ENCODE measurements at places on chromosomes 7 and 10.

GRCh38 chr10:133420028-133420427 lies 4.4 kb downstream of the SPRN start:
- no peak for DNase-seq

DNA sequence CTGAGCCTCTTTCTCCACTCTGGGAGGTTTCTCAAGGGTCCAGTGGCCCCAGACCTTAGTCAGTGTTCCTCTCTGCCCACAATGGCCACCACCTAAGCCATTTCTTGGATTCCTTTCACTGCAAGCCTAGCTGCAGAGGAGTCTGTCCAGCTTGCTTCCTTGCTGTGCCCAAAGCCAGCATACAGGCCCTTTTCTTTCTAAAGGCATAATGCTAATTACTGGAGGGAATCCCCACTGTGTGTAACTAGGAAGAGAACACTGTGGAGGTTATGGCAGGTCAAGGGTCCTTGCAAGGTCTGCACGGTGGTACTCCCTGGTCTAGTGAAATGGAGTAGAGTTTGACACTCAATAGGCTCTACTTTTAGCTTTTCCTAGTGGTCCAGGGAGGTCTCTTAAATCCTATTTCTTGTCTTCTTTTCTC lies 70.4 kb upstream of the CC2D2B start:
- no peak for DNase-seq

- DNase-seq: no peak
These were observed 44.7 kb upstream of the PITRM1 start for GRCh38 chr10:3217301-3217700.

- DNase-seq: no peak
These were observed 214.0 kb downstream of the MDFIC start for GRCh38 chr7:115135769-115136410.

GRCh38 chr7:26319636-26320035 lies 28.0 kb downstream of the SNX10 start:
- DNase-seq: no peak

DNA sequence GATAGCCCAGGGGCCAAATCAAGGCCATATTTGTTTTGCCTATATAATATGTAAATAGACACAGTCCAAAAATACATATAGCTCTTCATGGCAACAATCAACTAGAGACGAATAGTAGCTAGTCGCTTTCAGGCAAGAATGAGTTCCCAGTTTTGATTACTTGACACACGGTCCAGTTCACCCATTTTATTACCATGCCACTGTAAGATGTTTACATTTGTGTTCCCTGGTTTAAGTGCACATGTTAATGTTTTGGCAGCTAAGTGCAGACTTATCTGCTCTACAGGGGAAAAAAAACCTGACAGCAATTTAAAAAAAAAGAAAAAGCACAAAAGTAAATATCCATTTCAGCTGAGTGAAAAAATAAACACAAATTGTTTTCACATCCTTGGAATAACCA lies 213.1 kb downstream of the TPK1 start:
- DNase-seq: no peak

- no peak for DNase-seq
These were observed 145.3 kb downstream of the GLI3 start for GRCh38 chr7:42091461-42092291.

DNA sequence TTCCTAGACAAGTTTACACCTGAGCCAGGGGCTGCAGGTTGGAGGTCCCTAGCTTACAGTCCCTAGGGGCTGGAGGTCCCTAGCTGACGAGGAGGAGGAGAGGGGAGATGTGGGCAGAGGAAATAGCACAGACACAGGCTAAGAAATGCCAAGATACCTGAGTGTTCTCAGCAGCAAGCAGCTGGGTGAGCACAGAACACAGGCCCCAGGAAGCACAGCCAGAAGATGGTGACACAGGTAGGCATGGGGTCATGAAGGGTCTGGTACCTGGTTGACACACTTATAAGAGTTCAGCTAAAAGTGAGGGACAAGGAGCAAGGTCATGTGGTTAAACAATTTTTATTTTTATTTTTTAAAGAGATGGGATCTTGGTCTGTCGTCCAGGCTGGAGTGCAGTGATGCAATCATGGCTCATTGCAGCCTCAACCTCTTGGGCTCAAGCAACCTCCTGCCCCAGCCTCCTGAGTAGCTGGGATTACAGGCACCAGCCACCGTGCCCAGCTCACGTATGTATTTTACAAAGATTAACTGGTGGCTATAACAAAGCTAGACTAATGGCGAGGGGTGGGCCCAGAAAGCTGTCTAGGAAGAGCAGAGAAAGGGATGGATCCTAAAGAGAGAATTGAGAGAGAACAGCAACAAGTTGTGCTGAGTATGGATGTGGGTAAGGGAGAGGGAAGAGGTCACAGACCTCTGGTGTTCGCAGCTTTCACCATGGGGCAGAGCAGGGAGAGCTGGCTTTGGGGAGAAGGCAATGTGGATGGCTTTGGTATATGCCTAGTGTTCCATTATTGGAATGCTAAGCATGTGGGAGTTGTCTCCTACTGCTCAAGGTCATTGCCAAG lies 140.3 kb upstream of the KLF14 start:
- no peak for DNase-seq

DNA sequence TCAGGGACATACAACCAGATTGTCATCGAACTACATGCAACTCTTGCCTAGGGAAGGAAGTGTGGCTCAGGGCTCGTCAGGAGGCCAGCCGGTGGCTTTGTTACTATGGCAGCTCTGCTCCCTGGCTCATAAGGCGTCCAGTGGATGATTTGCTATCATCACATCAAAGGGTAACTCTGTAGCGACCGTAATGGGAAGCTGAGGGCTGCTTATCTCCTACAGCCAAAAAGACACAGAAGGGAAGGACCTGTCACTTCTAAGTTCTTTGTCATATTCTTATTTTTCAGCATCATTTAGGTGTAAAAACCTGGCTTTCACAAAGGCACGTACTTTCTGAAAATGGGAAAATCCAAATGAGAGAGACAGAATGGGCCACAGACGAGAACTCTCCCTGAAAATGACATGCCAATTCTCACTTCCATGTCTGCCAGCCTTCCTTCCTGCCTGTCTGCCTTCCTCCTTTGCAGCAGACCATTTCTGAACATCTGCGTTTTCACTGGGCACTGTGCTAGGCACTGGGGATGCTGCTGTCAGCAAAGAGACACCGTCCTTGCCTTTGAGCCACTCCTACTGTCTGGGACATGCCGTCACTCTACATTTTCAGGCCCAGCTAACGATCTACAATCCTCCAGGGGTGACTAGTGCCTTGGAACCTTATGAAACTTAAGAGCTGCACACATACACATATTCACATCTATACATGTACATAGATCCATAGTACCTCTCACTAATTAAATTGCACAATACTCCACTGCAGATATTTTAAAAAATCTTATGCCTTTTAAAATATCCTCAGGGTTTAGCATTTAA lies 26.9 kb downstream of the ENKUR start:
- DNase-seq: no peak

- DNase-seq: no peak
These were observed 66.4 kb downstream of the KAT6B start for GRCh38 chr10:74892839-74893238.

DNA sequence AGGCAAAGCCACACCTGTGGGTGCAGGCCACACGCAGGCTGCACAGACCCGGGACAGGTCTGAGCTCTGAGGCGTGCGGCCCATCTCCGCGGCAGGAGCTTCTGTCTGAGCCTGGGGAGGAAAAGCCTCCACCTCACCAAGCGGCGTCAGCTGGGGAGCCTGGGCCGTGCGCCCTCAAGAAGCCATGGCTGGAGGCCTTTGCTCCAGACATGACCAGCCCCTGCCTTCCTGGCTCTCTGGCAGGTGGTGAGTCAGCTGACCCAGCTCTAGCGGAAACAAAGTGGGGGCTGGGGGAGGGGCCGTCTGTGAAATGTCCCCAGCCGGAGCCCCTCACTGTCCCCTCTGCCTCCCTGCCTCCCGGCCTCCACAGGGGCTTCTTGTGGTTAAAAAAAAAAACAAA lies 12.5 kb downstream of the GPER1 start:
- no peak for DNase-seq

DNA sequence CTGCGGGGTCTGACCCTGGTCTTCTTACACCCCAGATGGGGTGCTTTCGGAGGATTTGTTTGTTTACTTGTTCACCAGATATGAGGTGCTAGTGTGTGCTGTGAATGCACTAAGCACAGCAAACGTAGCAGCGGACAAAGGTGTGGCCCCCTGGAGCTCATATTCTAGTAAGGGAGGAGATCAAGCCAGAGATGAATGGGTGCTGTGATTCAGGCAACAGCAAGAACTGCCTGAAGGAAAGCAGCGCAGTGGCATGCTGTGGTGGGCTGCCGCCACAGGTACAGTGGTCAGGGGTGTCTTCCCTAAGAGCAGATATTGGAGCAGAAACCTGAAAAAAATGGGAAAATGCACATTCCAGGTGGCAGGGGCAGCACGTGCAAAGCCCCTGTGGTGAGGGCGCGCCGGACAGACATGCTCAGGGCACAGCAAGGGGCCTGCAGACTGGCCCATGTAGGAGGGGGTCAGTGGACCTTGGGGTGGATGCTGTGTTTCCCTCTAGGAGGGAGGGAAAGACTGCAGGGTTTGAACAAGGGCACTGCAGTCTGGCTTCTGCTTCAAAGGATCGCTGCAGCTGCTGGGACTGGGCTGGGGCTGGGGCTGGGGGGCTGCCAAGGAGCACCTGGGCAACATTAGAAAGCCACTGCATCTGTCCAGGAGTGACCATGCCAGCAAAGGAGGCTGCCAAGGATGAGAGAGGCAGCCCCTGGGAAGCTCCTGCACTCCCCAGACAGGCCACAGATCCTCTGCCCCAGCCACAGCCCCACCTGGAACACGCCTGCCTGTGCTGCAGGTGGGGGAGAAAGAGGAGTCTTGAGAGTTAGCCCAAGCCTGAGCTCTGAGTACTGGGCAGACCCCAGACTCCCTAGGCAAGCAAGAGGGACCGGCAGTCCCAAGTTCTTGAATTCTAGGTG lies 927 bp upstream of the DEPP1 start:
- no peak for DNase-seq

GRCh38 chr7:157329447-157329846 lies 7.4 kb upstream of the DNAJB6 start:
- no peak for DNase-seq

DNA sequence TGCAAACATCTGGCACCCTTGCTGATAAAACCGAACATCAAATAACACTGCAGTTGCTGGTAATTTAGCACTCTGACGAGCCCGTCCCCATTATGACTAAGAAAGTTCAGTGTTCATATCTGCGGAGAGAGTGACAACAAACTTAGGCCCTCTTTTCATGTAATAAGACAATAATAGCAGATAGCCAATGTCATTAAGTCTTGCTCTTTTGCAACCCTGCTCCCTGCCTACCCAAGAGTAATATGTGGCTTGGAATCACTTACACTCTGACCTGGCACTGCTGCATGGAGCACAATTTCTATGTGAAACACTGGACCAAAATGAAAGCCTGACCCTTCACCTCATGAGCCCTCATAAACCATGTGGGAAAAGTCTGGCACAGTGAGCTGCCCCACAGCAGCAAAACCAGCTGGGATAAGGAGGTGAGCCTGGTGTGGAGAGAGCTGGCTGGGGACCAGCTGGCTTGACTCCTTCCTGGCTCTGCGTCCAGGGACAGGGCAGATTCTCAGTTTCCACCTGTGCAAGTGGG lies 86.5 kb downstream of the HIPK2 start:
- no peak for DNase-seq

DNA sequence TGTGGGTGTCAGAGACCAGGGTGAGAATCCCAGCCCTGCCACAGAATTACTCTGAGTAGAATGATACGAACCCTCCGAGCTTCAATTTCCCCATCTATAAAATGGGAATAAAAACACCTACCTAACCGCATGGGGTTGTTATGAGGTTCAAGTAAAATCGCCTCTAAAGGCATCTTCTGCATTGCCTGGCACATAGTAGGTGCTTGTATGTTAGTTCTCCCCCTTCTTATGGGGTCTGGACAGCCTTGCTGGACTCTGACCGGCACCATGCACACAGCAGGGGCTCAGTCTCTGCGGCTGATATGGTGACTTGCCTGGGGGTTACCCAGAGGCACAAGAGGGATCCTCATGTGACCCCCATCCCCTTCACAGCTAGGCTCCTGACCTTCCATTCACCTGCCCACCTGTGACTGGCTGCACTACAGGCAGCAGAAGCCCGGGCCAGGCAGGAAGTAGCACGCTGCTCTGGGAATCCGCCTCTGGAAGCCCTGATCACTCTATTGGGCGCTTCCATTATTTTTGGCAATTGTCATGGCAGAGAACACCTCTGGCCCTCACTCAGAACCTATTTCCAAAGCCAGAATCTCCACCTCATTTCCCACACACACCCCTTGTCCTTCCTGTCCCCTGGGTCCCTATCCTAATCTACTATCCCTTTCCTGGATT lies 6.0 kb downstream of the SH3PXD2A start:
- DNase-seq: no peak

GRCh38 chr7:120280743-120281142 lies 7.8 kb downstream of the KCND2 start:
- DNase-seq: no peak

- DNase-seq: no peak
These were observed 51.2 kb downstream of the NPTX2 start for GRCh38 chr7:98668255-98668654.

GRCh38 chr10:25766213-25766612 lies 167.8 kb upstream of the MYO3A start:
- DNase-seq: no peak

GRCh38 chr7:132152131-132152889 lies 424.0 kb downstream of the PLXNA4 start:
- DNase-seq: no peak

- no peak for DNase-seq
These were observed 93.1 kb upstream of the DKK1 start for GRCh38 chr10:52220947-52221346.

DNA sequence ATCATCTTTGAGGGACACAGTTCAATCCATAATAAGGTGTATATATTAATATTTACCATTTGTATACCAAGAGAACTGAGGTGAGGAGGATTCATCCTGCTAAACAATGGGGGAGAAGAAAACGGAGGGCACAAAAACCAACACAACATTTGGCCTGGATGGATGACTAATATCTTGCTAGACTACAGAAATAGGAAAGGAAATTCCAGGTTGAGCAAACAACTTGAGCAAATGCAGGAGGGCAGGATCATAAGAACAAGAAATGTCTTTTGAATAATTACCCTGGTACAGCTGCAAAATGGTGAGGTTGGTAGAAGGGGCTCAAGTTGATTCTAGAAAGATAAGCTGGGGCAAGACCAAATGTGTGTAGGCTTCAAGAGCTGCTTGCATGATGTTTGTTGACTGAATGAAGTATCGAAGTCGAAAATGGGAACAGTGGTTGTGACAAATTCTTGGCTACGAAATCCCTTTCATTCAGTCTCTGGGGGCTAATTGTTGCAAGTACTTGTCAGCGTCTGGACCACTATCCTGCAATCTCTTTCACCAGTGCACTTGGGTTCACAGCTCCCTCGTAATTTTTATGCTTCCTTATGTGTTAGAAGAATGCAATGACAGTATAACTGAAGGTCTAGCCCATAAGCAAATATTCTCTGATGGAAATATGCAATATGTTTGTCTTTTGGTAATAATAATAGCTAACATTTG lies 176.2 kb downstream of the PTEN start:
- DNase-seq: no peak

DNA sequence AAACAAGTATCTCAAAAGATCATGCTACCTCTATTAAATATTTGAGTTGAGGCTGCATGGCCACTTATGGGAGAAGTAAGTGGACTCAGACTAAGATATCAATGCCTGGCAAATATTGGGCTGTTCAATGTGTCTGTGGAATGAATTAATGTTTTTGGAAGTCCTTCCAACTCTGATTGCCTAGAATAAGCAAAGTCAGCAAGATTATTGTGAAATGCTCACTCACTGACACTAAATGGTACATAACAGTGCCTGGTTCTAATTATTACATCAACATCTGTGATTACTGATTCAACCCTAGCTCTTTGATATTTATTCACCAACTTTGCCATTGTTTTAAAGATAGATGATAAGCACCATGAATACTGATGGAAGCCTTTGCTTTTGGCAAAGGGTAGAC lies 45.5 kb upstream of the HDAC9 start:
- DNase-seq: no peak

All from NCI-H1930 (cell line).